ENCODE measurements at places on chromosomes 5 and 9. TPM values are rescaled to one million over a fixed set of nuclear protein-coding genes. Genes with fewer than 3 reads are reported as not detected.
A peak's percentile ranks its signal among the peaks of the same experiment; 100 is the strongest.

DNA sequence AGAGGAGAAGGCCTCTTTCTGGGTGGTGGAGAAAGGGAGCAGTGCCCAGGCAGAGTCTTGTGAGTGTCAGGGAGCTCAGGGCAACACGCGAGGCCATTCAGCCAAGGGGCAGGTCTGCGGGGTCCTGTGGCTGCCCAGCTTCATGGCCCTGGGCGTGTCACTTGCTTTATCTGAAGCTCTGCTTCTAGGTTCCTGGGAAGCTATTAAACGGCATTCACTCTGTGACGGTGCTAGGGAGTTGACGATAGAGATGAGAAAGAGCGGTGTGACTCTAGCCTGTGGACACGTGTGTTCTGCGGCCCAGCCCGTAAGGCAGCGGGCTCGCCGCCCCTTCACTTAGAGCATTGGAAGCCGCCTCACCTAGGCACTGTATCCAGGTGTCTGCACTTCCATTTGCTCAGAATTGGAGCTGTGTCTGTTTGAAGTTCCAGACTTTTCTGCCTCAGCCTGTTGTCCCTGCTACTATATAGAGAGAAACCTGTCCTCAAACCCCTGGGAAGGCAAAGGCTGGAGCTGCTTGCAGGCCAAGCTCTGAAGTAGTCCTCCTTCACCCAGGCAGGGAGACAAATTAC, 88.3 kb downstream of the PHF2 start:
- H3K27ac ChIP-seq: no peak overlapping the region
- H3K4me3 ChIP-seq: no peak overlapping the region
- DNase-seq: no peak
- H3K4me1 ChIP-seq: no peaks in the 10 kb centered on the region

The SHISAL2B gene
- total RNA-seq: not detected

DNA sequence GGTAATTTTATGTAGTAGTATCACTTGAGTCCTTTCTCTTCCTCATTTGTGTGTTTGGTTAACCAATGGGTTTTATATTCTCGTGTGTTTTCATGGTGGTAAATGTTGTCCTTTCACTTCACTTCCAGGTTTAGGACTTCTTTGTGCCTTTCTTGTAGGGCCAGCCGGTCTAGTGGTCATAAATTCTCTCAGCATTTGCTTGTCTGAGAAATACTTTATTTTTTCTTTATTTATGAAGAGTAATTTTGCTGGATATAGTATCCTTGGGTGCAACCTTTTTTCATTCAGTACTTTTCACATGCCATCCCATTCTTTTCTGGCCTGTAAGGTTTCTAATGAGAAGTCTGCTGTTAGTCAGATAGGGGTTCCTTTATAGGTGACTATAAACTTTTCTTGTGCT, 107.1 kb downstream of the GNA14 start:
- H3K4me3 ChIP-seq: no peak overlapping the region
- DNase-seq: no peak
- no peaks in the 10 kb centered on the region for H3K4me1 ChIP-seq

DNA sequence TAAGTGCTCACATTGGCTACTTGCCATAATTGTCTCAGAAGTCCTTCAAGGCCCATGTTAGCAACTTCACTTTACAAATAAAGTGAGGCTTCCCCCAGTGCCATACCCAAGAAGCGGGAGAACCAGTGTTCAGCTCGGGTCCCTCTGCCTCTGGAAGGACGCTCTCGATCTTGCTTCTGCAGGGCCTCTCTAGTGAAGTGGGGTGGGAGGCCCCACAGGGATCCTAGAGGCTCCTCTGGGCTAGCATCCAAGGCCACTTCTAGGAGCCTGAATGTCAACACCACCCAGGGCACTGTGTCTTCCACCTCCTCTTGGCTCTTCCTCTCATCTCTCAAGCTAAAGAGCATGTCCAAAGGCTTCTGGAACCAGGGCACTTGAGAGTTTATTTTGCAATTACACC, 282.5 kb downstream of the GADD45G start:
- H3K27me3 ChIP-seq: no peaks in the 10 kb centered on the region
- H3K4me3 ChIP-seq: no peak overlapping the region
- no peaks in the 10 kb centered on the region for H3K36me3 ChIP-seq
- H3K27ac ChIP-seq: no peak overlapping the region
- no peaks in the 10 kb centered on the region for H3K4me1 ChIP-seq
- no peak for DNase-seq

DNA sequence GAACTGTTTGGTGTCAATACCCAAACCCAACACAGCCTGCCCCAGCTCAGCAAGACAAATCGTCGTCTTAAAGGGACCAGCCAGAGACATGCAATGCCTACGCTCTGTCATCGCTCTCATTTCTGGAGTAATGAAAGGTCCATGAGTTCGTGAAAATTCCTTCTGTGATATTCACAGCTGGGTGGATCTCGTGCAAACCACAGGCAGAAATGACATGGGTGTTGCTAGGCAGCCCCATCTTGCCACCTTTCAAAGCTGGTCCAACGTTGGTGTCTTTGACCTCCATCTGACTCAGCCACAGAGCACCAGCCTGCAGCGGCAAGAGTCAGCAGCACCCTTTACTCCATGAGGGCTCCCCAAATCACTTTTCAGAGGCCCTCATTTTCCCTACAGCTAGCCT, 215.3 kb downstream of the SLIT3 start:
- peak; percentile 30 for DNase-seq
- no peaks in the 10 kb centered on the region for H3K4me1 ChIP-seq
- H3K36me3 ChIP-seq: no peaks in the 10 kb centered on the region
- H3K27me3 ChIP-seq: no peaks in the 10 kb centered on the region
- H3K4me3 ChIP-seq: no peak overlapping the region

- no peak overlapping the region for H3K27ac ChIP-seq
Observed at GRCh38 chr9:85899388-85899787, 41.6 kb upstream of the NAA35 start.

- DNase-seq: no peak
- no peaks in the 10 kb centered on the region for H3K36me3 ChIP-seq
- no peaks in the 10 kb centered on the region for H3K27me3 ChIP-seq
Observed at GRCh38 chr5:180007582-180007981, 64.0 kb downstream of the RNF130 start.

- H3K4me1 ChIP-seq: no peaks in the 10 kb centered on the region
- no peaks in the 10 kb centered on the region for H3K36me3 ChIP-seq
- DNase-seq: no peak
- no peak overlapping the region for H3K4me3 ChIP-seq
- H3K27ac ChIP-seq: no peak overlapping the region
Observed at GRCh38 chr9:75914883-75915452, 24.5 kb downstream of the PCSK5 start.

The GLDC gene
- 0.51 TPM for total RNA-seq

DNA sequence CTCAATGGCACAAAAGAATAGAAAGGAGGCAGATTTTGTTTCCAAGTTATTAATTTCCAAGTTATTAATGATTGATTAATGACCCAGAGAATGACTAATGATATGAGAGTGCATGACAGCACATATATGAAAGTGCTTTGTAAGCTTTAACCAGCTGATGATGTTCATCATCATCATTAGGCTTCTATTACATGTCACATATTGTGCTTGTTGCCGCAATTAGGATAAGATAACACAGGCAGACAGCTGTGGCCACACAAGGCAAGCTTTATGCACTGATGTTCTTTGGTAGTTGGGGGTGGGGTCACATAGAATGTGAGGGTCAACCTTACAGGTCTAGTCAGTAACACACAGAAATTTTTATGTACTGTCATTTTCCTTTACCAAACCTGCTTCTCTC, 219.7 kb downstream of the TRPM3 start:
- no peaks in the 10 kb centered on the region for H3K36me3 ChIP-seq
- no peak for DNase-seq
- H3K4me3 ChIP-seq: no peak overlapping the region

DNA sequence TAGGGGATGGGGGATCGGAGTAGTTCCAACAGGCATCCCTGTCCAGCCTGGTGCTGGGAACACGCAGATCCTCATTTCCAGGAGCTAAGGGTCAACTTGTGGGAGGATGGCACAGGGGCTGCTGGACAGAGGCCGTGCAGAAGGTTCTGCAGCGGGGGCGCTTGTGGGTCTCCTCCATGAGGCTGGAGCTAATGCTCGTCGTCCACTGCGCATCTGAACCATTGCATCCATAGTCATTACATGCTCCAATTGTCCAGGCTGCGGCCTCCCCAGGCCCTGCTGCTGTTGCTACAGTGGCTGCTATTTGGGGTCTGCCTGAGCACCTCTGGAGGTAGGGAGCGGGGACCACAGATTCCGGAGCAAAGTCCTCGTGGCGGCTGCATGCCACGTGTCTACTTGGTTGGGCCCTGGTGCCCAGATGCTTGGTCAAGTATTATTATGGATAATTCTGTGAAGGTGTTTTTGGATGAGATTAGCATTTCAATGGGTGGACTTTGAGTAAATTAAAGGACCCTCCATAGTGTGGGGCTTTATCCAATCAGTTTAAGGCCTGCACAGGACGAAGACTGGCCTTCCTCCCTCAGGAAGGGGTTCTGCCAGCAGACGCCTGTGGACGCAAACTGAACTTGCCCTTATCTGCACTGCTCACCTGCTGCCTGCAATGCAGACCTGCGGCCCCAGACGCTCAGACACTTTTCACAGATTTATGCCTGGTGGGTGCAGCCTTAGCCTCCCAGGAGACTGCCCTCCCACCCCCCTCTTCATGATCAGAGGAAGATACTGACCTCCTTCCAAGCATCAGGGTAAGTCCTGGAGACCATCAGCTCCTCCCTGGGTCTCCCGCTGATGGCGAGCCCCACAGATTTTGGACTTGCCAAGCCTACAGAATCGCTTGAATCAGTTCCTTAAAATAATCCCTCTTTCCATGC, 127.5 kb upstream of the IRX4 start:
- no peak for DNase-seq
- H3K4me3 ChIP-seq: no peak overlapping the region
- no peaks in the 10 kb centered on the region for H3K36me3 ChIP-seq
- H3K27ac ChIP-seq: no peak overlapping the region
- H3K27me3 ChIP-seq: no peaks in the 10 kb centered on the region

DNA sequence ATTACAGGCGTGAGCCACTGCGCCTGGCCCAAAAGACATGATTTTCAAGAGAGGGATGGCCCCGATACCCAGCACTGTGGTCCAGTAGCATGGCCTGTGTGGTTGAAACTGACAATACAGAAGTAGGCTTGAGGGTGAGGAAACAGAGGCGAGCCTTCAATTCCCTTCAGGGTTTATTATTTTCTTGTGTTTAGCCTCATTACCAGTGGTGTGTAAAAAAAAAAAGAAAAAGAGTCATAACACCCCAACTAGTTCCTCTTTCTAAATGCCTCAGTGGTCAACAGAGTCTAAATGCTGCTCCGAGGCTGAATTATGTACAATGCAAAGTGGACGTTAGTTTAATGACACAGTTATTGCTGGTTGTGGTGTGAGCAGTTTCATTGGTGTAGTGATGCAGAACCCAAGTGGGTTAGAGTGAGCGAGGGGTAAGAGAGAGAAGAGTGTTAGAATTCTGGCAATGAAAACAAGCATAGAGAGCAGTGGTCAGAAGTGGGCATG, 58.8 kb downstream of the SNX30 start:
- H3K27me3 ChIP-seq: no peaks in the 10 kb centered on the region
- no peak overlapping the region for H3K4me3 ChIP-seq
- no peaks in the 10 kb centered on the region for H3K36me3 ChIP-seq
- no peaks in the 10 kb centered on the region for H3K4me1 ChIP-seq
- no peak for DNase-seq
- H3K27ac ChIP-seq: no peak overlapping the region

DNA sequence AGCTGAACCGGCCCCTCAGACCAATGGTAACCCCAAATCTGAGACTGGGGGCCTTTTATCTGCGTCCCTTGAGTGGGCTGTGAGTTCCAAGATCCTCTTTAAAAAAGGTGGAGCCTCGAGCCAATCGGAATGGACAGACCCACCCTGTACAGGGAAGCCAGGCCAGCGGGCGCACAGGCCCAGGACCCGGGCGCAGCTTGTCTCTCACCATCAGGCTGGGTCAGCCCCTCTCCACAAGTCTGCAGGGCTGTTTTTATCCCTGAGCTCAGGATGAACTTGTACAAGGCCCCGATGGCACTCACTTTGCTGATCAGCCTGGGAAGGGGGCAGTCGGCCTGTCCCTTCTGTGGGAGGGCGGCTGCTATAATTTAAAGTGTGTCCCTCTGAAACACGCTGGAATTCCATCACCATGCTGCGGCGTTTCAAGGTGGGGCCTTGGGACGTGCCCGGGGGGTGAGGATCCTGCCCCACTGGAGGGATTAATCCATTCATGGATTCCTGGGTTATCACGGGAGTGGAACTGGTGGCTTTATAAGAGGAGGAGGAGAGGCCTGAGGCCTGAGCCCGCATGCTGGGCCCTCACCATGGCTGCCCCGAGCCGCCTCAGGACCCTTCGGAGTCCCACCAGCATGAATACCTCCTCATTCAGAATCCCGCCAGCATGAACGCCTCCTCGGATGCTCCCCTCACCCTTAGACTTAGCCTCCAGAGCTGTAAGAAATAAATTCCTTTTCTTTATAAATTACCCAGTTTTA, 14.1 kb downstream of the EXD3 start:
- no peak overlapping the region for H3K27ac ChIP-seq
- H3K36me3 ChIP-seq: no peaks in the 10 kb centered on the region
- no peaks in the 10 kb centered on the region for H3K27me3 ChIP-seq
- DNase-seq: no peak
- peaks cover 19% of the 10 kb centered on the region for H3K4me1 ChIP-seq

DNA sequence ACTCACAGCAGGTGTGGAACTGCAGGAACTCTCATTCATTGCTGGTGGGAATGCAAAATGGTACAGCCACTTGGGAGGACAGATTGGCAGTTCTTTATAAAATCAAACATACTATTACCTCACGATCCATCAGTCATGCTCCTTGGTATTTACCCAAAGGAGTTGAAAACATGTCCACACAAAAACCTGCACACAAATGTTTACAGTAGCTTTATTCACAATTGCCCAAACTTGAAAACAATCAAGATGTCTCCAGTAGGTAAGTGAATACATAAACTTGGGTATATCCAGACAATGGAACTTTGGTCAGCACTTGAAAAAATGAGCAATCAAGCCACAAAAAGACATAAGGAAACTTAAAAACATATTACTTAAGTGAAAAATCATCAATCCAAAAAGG, 215.5 kb downstream of the IRX1 start:
- H3K4me3 ChIP-seq: no peak overlapping the region
- H3K27me3 ChIP-seq: no peaks in the 10 kb centered on the region
- H3K4me1 ChIP-seq: no peaks in the 10 kb centered on the region
- no peak for DNase-seq
- no peak overlapping the region for H3K27ac ChIP-seq

- H3K36me3 ChIP-seq: no peaks in the 10 kb centered on the region
- DNase-seq: no peak
- peak overlapping the region; percentile 60 for H3K4me3 ChIP-seq
Observed at GRCh38 chr5:136132087-136132486, 558 bp upstream of the SMAD5 start.

- peaks cover 16% of the 10 kb centered on the region for H3K4me1 ChIP-seq
- DNase-seq: peak; percentile 98
- H3K36me3 ChIP-seq: no peaks in the 10 kb centered on the region
- H3K4me3 ChIP-seq: no peak overlapping the region
- no peaks in the 10 kb centered on the region for H3K27me3 ChIP-seq
Observed at GRCh38 chr9:99019510-99020331, 76.0 kb downstream of the COL15A1 start.

- DNase-seq: peak; percentile 59
- H3K4me3 ChIP-seq: no peak overlapping the region
- no peaks in the 10 kb centered on the region for H3K27me3 ChIP-seq
- H3K4me1 ChIP-seq: no peaks in the 10 kb centered on the region
- no peaks in the 10 kb centered on the region for H3K36me3 ChIP-seq
Observed at GRCh38 chr5:116035123-116035522, 2.9 kb downstream of the ARL14EPL start.

- no peak for DNase-seq
- H3K36me3 ChIP-seq: no peaks in the 10 kb centered on the region
- H3K27me3 ChIP-seq: no peaks in the 10 kb centered on the region
- no peaks in the 10 kb centered on the region for H3K4me1 ChIP-seq
- no peak overlapping the region for H3K27ac ChIP-seq
Observed at GRCh38 chr5:169289520-169289919, 11.4 kb downstream of the SLIT3 start.
